ENCODE measurements at places on chromosomes 6 and 20. TPM values are rescaled to one million over a fixed set of nuclear protein-coding genes. Genes with fewer than 3 reads are reported as not detected.

DNA sequence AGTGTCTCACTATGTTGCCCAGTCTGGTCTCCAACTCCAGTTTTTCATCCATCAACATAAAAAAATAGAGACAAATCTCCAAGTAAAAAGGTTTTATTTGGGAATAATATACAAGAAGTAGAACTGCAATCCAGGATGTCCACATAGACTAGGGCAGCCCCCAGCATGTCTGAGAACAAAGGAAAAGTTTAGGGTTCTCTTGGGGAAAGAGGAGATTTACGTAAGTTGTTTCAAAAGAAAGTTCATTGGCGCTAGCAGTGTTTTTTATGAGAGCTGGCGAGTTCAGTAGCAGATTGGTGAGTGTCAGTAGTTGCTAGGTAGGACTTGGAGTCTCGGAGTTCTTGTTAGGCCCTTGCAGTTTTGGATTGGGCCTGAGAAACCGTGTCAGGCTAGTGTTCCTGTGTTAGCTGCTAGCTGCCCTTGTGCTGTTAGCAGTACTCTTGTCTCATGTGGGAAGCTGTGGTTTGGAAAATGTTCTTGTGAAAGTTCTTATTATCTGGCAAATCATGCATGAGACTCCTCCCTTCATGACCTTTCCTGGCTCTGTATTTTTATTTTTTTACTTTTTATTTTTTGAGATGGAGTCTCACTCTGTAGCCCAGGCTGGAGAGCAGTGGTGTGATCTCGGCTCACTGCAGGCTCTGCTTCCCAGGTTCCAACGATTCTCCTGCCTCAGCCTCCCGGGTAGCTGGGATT is 24.7 kb downstream of the TTLL9 start:
- no peak overlapping the region for H3K4me3 ChIP-seq
- peaks cover 9% of the 10 kb centered on the region for H3K27me3 ChIP-seq
- no peak for DNase-seq

POU3F2 gene
- not detected for total RNA-seq

DNA sequence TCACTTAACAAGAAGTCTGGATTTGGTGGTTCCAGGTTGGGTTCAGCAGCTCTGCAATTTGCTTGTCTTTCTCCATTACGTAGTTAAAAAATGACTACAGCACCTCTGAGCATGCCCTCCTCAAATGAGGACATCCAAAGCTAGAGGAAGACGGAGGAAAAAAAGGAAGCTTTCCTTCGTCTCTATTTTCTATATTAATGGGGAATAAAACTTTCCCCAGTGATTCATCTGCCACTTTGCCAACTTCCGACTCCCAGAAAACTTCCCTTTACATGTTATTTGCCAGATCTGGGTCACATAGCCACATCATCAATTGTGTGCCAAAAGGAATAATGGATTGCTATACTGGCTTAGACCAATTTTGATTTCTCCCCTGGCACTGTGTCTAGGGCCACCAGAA is 69.5 kb downstream of the ZFAND3 start:
- H3K27ac ChIP-seq: no peak overlapping the region
- no peaks in the 10 kb centered on the region for H3K4me1 ChIP-seq
- peaks cover 4% of the 10 kb centered on the region for H3K36me3 ChIP-seq
- DNase-seq: no peak

GRCh38 chr6:87555506-87555905 is 34.3 kb downstream of the RARS2 start:
- no peaks in the 10 kb centered on the region for H3K4me1 ChIP-seq
- H3K36me3 ChIP-seq: peaks cover 29% of the 10 kb centered on the region
- DNase-seq: no peak
- no peak overlapping the region for H3K27ac ChIP-seq
- H3K27me3 ChIP-seq: no peaks in the 10 kb centered on the region

GRCh38 chr6:32058511-32058963 is 20.3 kb downstream of the CYP21A2 start:
- no peaks in the 10 kb centered on the region for H3K27me3 ChIP-seq
- DNase-seq: no peak
- no peak overlapping the region for H3K4me3 ChIP-seq
- no peak overlapping the region for H3K27ac ChIP-seq

SASH1 gene
- total RNA-seq: not detected

DNA sequence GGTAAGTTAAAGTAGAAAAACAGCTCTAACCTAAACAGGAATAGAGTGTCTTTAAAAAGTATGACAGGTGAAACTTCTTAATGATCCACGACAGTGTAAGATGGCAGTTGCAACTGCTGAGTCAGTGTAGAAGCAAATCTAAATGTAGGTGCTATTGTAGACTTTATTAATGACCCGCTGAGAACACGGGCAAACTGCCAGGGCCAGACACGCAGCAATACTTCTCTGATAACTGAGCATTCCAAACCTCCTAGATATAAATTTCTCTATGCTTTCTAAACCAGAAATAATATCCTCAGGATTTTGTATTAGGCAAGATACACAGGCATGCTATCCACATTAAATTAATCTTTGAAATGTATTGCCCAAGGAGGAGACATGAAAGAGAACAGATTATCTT is 1076.4 kb downstream of the HACE1 start:
- no peak for DNase-seq
- H3K27me3 ChIP-seq: no peaks in the 10 kb centered on the region
- H3K27ac ChIP-seq: no peak overlapping the region
- no peaks in the 10 kb centered on the region for H3K36me3 ChIP-seq

NEDD9 gene
- 69.5 TPM for total RNA-seq

- DNase-seq: no peak
- H3K4me1 ChIP-seq: no peaks in the 10 kb centered on the region
- H3K4me3 ChIP-seq: no peak overlapping the region
- H3K36me3 ChIP-seq: no peaks in the 10 kb centered on the region
- no peak overlapping the region for H3K27ac ChIP-seq
These were observed 331.0 kb downstream of the HAO1 start for GRCh38 chr20:7609251-7609650.

GRCh38 chr20:1741309-1742048 is 83.9 kb upstream of the SIRPG start:
- no peak for DNase-seq
- H3K36me3 ChIP-seq: no peaks in the 10 kb centered on the region
- peaks cover 3% of the 10 kb centered on the region for H3K4me1 ChIP-seq
- no peak overlapping the region for H3K27ac ChIP-seq
- no peak overlapping the region for H3K4me3 ChIP-seq
